ENCODE measurements at places on chromosomes 12 and 14.

DNA sequence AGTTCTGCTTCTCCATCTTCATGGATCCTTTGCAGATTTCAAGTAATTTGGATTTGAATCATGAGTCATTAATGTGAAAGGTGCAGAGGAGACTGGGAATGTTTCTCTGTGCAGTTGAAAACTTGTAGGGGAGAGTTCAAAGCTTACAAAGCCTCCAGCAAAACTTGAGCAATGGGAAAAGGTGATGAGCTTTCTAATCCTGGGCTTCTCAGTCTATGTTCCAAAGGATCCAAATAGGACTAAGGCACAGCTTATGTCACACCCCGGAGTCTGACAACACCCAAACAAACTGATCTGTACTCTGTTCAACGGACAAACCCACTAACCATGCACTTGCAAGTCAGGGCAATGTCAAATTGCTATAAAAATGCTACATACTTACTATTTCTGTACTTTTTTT is 134.8 kb downstream of the DUSP6 start:
- DNase-seq, result no peak

- no peak for DNase-seq
Measured at GRCh38 chr14:79732911-79733655, 478.2 kb downstream of the DIO2 start.

GRCh38 chr12:78402366-78403134 is 462.0 kb upstream of the SYT1 start:
- DNase-seq, result peak; percentile 38

DNA sequence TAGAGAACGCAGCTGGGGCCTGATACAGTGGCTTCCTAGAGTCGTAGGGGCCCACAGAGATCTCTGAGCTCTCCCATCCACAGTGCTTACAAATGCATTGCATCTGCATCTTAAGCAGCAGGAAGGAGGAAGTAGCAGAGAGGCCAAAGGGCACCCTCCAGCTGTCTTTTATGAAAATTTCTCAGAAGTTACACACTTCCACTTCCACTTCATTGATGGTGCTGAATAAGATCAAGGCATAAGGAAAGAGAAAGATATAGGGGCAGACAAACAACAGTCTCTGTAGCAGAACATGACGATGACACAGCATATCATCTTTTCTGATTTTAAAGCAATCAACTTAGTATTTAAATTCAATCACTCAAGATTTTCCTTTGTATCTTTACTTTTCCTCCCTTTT is 51.6 kb upstream of the ABCC9 start:
- no peak for DNase-seq

GRCh38 chr14:102829016-102829548 is 51.8 kb downstream of the TRAF3 start:
- DNase-seq, result no peak

GRCh38 chr14:24670594-24670993 is 36.6 kb upstream of the GZMB start:
- no peak for DNase-seq
